Activated naive CD4-positive, alpha-beta T cell treated with anti-CD3 and anti-CD28 coated beads, Interleukin-2, amount 10 ng/mL, durations not matched to agents 7 days and 5 days (primary cell): ENCODE measurements at places on chromosomes 11 and 22.

DNA sequence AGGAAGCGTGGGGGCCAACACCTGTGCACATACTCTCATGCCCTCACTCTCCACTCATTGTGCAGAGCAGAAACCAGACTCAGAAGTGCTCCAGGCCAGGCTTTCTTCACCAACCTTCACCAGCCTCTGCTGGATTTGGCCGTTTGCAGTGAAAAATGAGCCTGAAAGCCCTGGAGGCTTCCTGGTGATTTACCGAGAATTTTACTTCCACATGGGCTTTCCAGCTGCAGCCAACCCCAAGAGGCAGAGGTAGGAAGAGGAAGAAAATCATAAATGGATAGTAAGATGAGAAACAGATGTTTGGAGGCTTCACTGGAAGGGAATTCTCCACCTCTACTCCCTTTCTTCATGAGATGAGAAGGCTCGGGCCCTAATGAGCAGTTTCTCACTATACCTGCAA lies 155.4 kb downstream of the ETS1 start:
- no peak for DNase-seq

GRCh38 chr11:86551288-86552092 lies 120.9 kb downstream of the ME3 start:
- no peak for DNase-seq

DNA sequence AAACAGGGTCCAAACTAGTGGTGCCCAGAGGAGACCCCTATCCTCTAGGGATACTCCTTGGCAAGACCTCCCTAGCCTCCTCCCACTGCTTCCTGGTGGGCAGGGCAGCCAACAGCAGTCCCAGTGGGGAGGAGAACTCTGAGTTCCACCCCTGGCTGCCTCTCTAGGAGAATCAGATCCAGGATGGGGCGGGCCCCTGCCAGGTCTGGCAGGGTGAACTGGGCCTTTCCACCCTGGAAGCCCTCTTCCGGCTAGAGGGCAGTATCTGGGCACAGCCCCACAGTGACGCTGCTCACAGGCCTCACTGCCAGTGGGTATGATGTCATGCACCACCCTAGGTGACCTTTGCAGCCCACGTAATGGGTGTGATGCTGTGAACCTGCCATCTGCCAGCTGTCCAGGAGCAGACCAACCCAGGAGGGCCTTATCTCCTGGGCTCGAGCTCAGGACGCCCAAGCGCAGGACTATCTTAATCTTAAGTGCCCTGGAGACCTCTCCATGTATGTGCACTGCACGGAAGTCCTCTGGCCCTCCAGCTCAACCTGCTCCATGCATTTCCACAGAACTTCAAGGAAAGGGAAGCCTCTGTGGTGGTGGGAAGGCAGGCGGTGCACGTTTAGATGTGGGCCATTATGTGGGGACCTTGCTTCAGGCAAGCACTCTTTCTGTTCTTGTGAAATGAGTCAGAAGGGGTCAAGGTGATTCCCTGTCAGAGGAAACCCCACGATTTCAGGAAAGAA lies 31.8 kb upstream of the FCHSD2 start:
- DNase-seq: no peak

DNA sequence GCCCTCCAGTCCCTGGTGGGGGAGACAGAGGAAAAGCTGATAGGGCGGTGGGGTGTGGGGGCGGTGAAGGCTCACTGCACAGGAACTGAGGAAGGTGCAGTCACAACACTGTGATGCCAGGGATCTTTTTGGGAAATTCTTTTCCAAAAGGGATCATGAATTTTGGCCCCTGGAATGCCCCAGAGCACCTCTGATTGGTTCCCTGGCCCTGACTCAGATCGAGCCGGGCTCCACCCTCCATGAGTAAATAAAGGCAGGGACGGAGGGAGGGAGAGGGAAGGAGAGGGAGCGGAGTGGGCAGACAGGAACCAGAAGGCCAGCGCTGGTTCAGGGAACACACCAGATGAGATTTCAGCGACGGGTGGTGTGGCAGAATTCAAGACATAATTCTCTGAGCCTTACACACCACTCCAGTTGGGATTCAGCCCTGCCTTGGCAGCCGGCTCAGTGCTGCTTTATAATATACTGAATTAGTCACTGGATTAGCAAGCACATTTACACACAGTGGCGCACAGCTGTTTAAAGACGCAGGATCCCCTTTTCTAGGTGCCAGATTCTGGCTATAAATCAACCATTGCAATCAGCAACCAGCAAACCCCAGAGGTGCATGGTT lies 80.3 kb downstream of the ETS1 start:
- peak; percentile 51 for DNase-seq
